Stimulated activated CD4-positive, alpha-beta T cell treated with anti-CD3 and anti-CD28 coated beads, Interleukin-1b, Interleukin-23, amount 100 ng/mL, for 1 hour (primary cell): ENCODE measurements at places on chromosomes 1 and 21.

DNA sequence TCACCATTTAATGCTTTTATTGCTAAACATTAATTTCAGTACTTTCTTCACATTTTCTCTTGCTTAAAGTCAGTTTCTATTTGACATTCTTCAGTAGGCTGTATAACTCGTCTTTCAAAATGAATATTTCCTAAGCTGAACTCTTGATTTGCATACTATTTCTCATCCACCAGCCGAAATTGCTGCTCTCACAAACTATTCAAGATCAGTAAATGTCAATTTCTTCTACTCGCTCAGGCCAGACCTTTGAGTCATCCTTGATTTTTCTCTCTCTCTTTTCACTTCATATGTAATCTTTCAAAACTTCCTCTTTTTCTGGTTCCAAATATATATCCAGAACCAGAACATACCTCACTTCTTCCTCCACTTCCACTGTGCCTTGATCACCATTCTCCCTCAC is 990.0 kb downstream of the KCNT2 start:
- DNase-seq: no peak

DNA sequence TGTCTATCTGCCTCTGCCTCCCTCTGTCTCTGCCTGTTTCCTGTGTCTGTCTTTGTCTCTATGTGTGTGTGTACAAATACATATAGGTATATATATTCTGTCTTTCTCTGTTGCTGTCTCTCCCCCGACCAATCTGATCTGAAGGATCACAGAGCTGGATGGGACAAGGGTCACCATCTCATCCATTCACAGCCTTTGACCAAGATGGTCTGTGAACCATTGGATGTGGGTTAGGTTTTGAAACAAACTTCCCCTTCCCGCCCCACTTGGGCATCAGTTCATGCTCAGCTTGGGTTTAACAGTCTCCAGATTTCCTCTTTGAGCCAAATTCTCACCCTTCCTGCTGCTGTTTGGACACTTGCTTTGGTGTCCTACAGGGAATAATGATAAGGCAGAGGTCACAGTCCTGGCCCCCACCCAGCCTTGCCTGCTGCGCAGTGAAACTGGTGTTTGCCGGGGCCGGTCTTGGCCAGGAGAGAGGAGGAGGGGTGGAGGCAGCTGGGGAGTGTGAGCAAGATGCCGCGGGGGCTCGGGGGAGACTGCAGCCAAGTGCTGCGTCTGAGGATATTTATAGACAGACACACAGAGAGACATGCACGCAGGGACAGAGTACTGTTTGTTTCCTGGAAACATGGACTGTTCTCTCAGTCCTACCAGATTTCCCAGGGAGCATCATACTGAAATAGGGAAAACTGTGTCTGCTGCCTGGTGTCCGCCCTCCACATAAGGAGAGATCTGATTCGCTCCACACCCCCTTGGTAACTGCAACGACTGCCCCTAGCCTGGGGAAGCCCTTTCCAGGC is 27.0 kb upstream of the BTG2 start:
- no peak for DNase-seq

DNA sequence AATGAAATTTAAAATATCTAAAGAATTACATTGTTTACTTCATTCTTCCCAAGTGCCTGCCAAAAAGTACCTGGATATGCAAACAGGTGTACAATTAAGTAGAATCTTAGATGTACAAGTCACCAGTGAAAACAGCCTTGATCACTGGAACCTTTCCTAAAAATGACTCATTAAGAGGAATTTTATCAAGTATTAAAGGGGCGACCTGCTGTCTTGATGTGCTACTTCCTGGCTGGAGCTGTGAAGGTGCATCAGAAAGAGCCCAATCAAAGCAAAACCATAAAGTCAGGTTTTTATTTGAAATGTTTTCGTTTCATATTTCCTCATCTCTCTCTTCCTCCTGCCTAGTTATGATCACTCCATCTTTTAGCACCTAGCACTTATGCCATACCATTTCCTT is 33.4 kb downstream of the IFI44 start:
- no peak for DNase-seq

GRCh38 chr1:86156566-86157455 is at the start of gene COL24A1:
Gene COL24A1, minus strand, starts transcription at chr1:86156772. Its CDS starts 376 bp downstream, at chr1:86156396.
- DNase-seq: no peak

- DNase-seq: no peak
Measured at GRCh38 chr1:37037690-37038089, 3.4 kb upstream of the GRIK3 start.

GRCh38 chr1:64892576-64893573 is 73.5 kb downstream of the JAK1 start:
- no peak for DNase-seq

GRCh38 chr1:12369258-12369657 is 139.4 kb downstream of the VPS13D start:
- no peak for DNase-seq

GRCh38 chr1:7964476-7964875 is 3.0 kb downstream of the PARK7 start:
- no peak for DNase-seq

GRCh38 chr1:62325681-62326080 is 6.4 kb upstream of the KANK4 start:
- no peak for DNase-seq

DNA sequence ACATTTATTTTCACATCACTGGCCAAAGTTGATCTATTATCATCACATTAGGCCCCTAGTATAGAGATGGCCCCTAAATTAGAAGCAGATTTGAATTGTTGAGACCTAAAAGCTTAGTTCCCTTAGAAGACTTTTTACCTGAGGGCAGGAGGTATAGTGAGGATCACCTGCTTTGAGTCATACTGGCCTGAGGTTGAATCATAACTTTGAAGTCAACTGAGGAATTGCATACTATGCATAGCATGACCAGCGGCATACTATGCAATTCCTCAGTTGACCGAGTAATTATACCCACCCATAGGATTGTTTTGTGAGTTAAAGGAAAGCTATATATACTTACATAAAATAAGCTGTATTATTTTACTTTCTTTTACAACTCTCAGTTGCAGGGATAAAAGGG is 50.3 kb upstream of the DPH5 start:
- DNase-seq: no peak

GRCh38 chr1:55195521-55196233 is 19.5 kb downstream of the USP24 start:
- no peak for DNase-seq

- DNase-seq: no peak
Measured at GRCh38 chr1:88655685-88656299, 28.3 kb upstream of the PKN2 start.

GRCh38 chr1:229947968-229948367 is 119.1 kb upstream of the GALNT2 start:
- DNase-seq: no peak

DNA sequence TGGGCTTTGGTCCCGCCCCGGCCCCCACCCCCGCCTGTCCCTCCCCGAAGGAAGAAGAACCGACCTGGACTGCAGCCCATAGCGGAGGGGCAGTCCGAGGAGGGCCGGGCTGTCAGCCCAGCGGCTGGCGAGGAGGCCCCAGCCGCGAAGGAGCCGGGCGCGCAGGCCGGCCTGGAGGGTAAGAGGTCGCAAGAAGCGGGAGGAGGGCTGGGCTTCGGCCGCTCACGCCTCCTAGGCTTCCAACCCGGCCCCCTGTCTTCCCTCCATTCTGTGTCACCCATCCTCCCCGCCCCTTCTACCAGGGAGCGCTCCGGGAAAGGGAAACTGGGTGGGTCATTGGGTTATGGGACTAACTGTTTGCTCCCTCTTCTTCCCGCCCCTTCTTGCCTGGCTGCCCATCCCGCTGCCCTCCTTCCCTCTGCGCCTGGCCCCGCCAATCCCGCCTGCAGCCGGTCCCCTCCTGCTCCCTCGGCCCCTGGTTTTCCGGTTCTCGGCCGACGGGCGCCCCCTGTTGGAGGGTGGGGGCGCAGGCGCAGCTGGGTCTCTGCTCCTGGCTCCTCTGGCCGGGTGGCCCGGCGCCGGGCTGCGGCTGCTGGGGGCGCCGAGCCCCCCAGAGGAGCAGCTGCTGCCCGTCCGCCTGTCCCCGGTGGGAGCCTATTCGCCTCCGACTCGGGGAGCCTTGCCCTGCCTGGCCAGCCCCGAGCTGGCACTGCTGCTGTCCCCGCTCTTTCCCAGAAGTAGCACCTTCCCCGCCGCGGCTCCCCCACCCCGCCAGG is 2.4 kb downstream of the RUSC1 start:
- peak; percentile 88 for DNase-seq

- DNase-seq: no peak
Measured at GRCh38 chr1:193709607-193710006, 523.2 kb upstream of the B3GALT2 start.

DNA sequence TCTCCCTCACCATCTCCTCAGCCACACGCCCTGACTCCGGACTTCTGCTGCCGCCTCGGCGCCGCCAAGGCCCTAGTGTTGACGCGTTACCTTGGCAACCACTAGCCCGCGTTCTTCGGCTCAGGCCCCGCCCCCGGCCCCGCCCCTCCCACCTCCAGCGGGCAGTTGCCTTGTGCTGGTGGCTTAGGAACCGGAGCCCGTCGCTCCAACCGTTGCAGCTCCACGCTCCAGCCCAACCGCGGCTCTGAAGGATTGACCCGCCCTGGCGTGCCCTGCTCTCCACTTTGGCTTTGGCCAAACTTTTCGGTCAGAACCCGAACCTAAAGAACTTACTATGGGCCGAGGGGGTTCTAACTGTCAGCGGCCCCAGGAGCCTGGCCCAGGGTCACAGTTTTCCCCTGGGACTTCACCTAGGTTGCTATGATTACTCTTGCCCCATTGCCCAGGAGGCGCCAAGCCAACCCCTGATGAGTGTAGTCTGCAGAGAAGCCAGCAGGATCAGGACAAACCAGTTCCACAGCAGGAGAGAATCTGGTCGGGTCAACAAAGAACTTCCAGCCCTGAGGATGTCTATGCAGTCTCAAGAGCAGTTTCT is at the start of gene CFAP45:
Gene CFAP45, minus strand, starts transcription at position 80 of the 595 bp plus-strand sequence. Its CDS starts 67 bp downstream, at position 13.
- DNase-seq: no peak

GRCh38 chr1:183191833-183192232 is 5.8 kb downstream of the LAMC2 start:
- no peak for DNase-seq

DNA sequence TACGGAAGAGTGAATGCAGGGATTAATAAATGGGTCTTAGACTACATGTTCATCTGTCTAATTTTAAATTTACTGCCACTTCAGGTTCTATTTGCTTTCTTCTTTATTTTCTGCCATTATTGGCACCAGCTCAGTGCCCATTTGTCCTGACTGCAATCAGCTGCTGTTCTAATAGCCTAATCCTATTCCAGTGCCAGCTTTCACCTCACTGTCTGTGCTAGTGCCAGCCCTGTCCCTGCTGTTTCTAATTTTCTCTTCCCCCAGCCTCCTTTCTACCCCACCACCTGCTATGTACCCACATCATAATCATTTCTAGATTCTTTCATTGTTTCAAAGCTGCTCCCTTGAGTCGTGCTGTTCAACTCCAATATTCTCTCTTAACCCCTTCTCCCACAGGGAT is 86.4 kb downstream of the KCNK1 start:
- DNase-seq: no peak

GRCh38 chr1:231139659-231140654 is 21.9 kb upstream of the TRIM67 start:
- DNase-seq: no peak

DNA sequence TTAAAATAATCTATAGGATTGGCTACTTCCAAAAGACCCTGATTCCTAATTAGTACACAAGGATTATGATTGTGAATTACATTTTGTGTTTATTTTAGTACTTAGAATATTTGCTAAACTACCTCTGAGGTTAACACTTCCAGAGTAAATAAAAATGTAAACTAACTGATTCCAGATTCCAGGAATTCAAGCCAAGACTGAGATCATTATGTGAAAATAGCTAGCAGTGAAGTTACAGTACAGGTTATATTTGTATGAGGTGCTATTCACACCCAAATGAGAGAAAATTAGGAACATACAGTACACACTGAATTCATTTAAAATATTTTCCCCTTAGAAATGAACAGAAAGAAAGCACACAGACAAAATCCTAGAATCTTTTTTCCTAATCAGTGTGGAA is 28.8 kb downstream of the TTLL7 start:
- DNase-seq: no peak

GRCh38 chr1:154170547-154171222 is 15.8 kb upstream of the NUP210L start:
- peak; percentile 21 for DNase-seq

DNA sequence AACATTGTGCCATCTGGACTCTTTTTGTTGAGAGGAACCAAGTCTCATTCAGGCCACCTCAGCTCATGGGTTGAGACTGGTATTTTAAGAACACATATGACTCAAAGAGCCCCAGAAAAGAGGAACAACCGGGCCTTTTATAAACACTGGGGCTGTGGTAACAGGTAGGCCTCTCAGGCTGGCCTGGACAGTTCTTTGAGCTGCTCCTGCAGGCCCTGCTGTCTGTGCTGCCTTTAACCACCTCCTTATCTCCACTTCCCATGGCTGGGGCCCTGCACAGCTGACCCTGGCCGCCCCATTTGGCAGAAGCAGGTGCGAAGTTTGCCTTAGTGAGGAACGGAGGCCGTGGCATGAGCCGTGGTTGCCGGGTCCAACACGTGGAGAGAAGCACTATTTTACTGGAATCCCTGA is 163.3 kb downstream of the RHOU start:
- DNase-seq: no peak

GRCh38 chr21:44374601-44375280 is 21.3 kb downstream of the TRPM2 start:
- DNase-seq: no peak

GRCh38 chr21:37159053-37159776 is 86.2 kb downstream of the TTC3 start:
- DNase-seq: no peak

- DNase-seq: no peak
Measured at GRCh38 chr1:46654012-46654411, 14.2 kb downstream of the ATPAF1 start.

DNA sequence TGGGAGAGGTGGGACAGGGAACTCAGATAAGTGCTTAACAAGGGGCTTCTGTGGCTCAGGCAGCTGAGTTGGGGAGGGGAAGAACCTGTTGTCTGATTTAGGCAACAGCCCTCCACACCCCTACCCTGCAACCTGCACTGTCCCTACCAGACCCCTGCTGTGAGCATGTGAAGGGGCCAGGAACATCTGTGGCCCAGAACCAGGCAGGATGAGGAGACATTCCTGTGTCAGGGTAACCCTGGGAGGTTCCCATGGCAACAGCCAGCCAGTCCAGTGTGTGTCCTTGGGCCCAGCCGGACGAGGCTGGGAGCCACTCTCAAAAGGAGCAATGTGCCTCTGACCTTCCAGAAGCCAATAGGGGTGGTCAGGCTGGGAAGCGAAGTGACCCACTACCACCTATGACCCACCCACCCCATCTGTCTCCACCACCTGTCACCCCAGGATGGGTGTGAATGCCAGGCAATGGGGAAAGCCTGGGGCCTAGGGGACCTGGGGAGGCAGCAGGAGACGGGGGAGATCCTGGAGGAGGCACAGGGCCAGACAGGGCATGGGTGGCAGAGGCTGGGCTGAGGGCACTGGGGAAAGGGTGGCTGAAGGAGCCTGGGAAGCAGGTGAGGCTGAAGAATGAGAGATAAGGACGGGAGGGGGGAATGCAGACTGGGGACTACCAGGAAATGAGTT is 5.0 kb upstream of the PMVK start:
- DNase-seq: no peak
